SJCRH30 (cell line): ENCODE measurements at places on chromosomes 11 and 22.

DNA sequence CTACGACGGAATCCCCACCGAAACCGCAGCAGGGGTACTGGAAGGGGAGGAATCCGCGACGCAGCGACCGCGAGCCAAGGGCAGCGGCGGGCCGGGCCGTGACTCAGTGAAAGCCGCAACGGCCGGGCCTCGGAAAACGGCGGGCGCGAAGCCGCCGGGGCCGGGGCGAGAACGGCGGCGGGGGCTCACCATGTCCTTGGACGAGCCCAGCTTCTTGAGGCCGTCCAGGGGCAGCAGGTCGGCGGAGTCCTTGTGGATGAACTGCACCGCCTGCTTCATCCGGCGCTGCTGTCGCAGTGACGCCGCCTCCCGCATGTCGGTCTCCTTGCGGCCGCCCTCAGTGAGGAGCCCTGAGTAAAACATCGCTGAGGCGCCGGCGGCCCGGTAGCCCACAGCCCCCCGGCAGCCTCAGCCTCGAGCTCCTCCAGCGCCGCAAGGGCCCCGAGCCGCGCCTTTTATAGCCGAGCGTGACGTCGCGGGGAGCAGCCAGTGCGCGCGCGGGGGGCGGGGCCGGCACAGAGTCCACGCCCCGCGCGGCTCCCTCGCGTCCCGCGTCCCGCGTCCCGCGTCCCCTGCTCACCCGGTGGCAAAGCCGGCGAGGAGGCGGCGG lies at the start of gene NRIP3:
Gene NRIP3, minus strand, starts transcription at position 429 of the 610 bp plus-strand sequence. Its CDS starts 66 bp downstream, at position 363.
- DNase-seq = peak; percentile 82

DNA sequence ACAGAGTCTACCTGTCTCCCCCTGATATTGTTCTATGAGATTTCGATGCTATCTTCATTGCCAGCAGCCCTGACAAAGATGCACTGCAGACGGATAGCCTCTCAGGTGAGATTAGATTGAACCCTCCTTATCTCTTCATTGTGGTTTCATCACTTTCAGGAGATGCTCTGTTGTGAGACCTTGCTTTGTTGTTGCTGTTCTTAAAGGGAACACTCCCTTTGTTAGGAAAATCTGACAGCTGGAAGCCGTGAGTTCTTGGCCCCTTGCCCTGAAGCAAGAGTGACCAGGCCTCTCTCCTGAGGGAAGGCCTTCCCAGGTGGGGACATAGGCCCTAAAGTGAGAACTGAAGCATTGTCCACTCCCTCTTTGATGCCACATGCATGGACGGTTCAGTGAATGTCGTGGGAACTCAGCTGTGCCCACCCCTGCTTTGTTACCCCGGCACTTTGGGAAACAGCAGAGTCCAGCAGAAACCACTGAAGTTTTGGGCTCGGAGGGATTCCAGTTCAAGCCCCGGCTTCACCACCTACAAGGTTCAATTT lies 976.1 kb downstream of the TBC1D22A start:
- DNase-seq = no peak

- DNase-seq = peak; percentile 64
Measured at GRCh38 chr11:62664405-62665074, 470 bp downstream of the C11orf98 start.

DNA sequence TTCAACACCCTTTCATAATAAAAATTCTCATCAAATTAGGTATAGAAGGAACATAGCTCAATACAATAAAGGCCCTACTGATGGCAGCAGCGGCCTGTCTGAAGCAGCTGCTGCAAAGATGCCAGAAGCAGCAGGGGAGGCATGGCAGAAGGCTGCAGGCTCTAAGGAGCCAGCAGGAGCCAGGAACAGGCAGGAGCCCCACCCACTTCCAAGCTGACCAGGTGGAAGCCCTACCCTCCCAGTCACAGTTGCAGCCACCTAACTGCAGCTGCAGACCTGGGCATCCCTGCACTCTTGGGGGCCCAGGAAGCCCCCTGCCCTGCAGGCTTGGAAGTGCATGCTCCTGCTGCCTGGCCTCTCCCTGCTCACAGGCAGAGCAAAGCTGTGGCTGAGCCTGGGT lies 18.2 kb upstream of the OR6A2 start:
- no peak for DNase-seq

DNA sequence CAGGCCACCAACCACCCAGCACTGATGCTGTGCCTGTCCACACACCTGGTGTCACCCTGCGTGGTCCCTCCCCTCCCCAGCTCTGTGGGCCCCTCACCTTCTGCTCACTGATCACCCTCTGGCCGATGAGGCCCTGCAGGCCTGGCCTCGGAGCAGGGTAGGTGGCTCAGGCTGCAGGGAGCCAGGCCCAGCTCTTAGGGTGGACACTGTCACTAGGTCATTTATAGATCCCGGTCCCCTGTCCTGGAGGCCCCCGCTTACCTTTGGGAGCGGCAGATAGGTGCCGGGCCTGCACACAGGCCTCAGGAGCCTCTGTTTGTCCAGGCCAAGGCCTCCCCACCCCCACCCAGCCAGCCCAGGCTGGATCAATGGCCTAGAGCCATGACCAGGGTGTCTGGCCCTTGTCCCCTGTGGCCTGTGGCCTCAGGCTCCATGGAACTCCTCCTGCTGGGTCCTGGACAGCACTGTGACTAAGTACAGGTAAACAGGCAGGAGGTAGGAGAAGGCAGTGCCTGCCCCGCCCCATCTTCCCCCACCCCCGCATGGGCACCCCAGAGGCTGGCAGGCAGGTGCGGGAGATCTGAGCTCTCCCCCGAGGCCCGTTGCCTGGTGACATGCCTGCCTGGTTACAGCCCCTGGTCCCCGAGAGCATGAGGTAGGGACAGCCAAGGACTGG lies at the start of gene TMPRSS6:
Gene TMPRSS6, minus strand, starts transcription at position 472 of the 676 bp plus-strand sequence. CDS start 6,296 bp downstream, outside the sequence.
- no peak for DNase-seq

- DNase-seq = peak; percentile 80
Measured at GRCh38 chr11:9568854-9569587, 4.4 kb upstream of the WEE1 start.

DNA sequence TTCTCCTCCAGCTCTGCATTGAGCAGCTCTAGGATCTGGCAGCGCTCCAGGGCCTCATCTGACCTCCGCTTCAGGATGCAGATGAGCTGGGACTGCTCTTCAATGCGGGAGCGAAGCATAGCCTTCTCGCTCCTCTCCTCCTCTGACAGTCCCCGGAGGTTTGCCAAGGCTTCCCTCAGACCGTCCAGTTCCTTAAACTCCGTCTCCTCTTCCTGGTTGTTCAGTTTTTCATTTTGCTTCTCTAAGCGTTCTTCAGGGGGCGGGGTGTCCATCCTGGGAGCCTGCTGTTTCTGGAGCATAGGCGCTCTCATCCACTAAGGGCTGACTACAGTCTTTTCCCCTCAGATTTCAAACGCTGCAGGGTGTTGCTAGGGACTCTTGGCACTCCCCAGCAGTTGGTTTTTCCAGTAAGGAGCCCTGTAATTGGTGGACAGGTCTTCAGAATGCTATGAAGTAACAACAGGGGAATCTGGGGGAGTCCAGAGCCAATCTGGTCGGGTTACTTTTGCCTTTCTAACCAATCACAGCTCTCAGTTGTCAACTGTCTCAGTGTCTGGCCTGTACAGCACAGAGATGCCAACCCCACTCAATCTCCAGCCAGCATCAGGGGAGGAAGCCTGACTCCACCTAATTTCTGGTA lies at the start of gene CCDC89:
Gene CCDC89, minus strand, starts transcription at position 376 of the 640 bp plus-strand sequence. Its CDS starts 65 bp downstream, at position 311.
- DNase-seq = peak; percentile 99

GRCh38 chr22:48070083-48070482 lies 1307.6 kb downstream of the TBC1D22A start:
- no peak for DNase-seq
